ENCODE measurements at places on chromosomes 6 and 20.

GRCh38 chr6:170024940-170025339 is 265.9 kb downstream of the DLL1 start:
- no peak for DNase-seq

- DNase-seq, result no peak
Observed at GRCh38 chr6:107243471-107243870, 128.2 kb upstream of the BEND3 start.

- DNase-seq, result no peak
Observed at GRCh38 chr20:11677428-11677827, 240.3 kb upstream of the BTBD3 start.

DNA sequence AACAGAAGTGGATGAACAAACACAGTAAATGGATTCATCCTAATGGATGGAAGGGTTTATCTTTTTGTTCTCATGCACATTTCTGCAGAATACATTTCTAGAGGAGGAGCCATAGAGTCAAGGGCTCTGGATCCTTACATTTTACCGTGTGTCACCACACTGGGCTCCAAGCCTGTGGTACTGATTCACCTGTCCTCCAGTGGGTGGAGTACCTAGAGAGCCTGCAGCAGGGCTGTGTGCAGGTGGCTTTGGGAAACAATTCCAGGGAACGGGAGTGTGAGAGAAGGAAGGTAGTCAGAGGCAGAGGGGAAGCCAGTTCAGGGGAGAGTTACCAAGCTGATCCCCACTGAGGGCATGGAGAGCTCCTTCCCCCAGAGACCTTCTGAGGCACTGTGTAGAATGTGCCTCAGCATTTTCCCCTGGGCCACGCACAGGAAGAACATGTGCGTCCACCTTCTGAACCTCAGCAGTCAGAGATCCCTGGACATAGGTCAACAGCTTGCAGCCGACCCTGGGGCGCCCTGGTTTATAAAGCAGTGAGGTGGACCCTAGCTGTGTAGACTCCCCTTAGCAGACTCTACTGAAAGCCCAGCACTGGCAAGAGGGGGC is 85.3 kb upstream of the SLC22A23 start:
- DNase-seq, result no peak

DNA sequence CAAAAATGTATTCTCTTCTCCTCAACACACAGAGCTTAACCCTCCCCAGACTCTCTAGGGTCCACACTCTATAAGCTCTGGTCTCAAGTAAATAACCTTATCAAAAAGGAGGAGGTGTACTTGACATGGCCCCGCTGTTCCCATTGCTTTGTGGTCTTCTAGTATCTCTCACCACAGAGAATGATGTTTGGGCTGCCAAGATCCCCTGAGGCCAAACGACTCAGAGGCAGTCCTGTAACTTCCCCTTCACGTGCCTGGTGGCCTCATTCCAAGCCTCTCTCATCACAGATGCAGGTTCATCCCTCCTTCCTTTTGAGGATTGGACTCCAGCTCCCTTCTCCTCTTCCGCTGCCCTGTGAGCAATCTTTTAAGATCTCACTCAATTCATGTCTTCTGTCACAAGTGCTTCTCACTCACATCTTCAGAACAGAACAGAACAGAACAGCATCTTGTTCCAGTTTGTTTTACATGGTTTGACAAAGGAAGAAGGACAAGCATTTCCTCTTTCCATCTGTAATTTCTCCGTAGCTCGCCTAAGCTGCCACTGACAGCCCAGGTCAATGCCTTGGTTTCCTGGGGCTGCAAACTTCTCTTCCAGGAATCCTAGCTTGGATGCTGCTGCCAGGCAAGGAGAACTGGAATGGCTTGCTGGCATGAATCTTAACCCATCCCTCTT is 541.5 kb downstream of the CD83 start:
- no peak for DNase-seq

GRCh38 chr6:133339543-133340384 is 98.6 kb downstream of the EYA4 start:
- DNase-seq, result no peak

- no peak for DNase-seq
Observed at GRCh38 chr6:22412994-22413393, 116.2 kb upstream of the PRL start.

GRCh38 chr6:167580619-167580911 is 246.1 kb upstream of the AFDN start:
- no peak for DNase-seq

- peak; percentile 70 for DNase-seq
Observed at GRCh38 chr6:2353412-2354137, 108.2 kb upstream of the GMDS start.

- peak; percentile 72 for DNase-seq
Observed at GRCh38 chr6:3356056-3356823, 97.5 kb downstream of the PSMG4 start.

DNA sequence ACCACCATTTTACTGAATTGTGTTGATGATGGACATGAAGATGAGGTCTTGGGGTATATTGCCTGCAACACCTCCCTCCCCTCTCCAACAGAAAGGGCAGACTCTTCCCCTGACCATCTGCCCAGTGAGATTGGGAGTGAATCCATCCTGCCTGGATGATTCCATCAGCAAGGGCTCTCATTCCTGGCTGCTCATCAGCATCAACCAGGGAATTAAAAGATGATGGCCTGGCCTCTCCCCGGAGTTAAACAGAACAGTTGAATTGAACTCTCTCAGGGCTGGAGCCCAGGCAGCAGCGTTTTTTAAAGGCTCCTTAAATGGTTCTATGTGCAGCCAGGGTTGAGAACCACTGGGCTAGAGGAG is 14.6 kb upstream of the MRPS18A start:
- no peak for DNase-seq

DNA sequence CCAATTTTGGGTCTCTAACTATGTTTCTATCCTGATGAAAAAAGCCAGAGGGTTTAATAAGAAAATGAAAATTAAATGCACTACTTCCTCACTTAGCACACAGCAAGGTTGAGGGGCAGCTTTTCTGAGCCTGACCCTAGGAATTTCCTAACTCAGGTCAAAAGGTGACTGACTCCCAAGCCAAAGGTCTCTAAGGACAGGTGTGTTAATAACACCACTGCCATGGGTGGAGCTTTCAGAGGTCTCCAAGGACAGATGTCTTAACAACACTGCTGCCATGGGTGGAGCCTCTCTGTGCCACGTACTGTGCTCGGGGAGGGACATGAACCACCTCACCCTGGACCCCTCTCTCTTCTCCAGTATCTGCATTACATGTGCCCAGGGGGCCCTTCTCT is 339.2 kb downstream of the PRKN start:
- no peak for DNase-seq

DNA sequence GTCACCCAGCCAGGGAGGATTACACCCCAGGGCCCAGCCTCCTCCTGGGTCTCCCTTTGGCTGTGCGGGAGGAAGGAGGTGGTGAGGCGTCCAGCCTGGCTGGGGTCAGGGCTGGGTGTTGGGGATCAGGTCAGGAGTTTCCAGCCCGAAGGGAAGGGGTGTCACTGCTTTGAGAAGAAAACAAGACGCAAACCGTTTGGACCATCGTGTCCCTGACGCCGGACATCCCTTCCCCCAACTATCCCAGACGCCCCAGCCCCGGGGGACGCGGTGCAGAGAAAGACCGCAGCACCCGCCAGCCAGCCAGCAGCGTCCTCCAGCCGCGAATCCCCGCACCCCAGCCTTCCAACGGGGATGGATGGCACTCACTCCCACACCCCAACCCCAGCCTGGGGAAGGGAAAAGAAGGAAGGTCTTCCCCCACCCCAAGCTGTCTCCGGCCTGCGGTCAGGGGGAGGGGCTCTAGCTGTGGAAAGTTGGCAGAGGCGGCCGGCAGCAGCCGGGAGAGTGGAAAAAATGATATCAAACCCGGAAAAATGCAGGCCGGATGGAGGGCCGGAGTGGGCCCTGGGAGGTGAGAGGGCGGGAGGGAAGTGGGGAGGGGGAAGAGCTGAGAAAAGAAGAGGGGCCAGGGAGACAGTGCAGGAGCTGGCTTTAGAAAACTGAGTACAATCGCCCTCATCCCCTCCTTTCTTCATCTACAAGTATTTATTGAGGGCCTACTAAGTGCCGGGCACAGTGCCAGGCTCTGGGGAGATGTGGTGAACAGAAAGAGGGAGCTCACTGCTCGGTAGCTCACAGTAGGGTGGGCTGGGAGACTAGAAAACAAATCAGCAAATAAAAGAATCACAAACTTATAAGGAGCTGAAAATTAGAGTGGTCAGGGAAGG is 10.6 kb downstream of the REM1 start:
- DNase-seq, result no peak

GRCh38 chr6:20610636-20611370 is 76.5 kb downstream of the CDKAL1 start:
- DNase-seq, result no peak

DNA sequence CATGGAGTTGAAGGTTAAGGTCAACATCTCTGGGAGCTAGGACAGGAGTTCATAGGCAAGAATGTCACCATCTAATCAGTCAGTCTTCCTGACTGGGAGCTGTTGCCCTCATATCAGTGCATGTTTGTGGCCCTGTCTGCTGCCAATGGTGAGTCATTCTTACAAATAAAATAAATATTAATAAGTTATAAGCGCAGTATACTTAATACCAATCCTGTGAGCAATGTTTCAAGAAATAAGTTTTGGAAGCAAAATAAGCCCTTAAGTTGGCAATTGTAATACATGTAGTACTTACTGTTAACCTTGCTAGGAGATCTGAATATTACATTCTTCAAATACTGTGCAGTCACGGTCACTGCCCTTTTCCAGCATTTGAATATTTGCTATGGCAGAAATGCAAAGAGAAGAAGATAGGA is 20.2 kb upstream of the MDGA1 start:
- no peak for DNase-seq

GRCh38 chr20:22449188-22449973 is 135.0 kb downstream of the FOXA2 start:
- DNase-seq, result no peak

DNA sequence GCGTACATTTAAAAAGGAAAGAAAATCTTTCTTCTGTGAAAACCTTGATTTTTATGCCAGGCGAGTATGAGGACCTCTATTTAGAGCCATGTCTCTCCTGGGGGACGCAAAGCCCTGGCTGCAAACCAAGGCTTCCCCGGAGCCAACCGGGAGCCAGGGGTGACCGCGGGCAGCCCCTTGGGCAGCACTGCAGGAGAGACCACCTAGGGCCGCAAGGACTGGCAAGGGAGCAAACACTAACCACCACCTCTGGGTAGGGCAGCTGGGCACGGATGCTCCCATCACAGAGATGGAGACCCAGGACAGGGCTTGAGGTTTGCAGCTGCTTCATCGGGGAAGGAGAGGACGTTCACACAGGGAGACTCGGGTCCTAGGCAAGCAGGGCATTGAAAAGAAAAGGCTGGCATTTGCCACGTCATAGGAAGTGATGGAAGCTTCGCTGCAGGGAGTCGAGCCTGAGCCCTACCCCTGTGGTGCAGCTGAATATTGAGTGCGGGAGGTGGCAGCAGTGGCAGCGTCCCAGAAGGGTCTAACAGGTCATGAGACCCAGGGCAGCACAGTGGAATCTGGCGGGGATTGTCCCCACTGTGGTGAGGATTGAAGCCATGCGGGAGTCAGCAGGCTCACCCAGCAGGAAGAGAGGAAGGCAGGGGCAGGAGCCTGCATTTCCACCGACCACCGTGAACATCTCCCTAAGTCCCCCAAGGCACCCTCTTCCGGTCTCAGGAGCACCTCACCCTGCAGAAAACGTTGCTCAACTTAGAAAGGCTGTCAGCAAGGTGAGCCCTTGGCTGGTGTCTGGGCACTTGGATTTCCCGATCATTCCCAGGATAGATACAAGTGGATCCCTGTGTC is 156.2 kb upstream of the CST7 start:
- no peak for DNase-seq

DNA sequence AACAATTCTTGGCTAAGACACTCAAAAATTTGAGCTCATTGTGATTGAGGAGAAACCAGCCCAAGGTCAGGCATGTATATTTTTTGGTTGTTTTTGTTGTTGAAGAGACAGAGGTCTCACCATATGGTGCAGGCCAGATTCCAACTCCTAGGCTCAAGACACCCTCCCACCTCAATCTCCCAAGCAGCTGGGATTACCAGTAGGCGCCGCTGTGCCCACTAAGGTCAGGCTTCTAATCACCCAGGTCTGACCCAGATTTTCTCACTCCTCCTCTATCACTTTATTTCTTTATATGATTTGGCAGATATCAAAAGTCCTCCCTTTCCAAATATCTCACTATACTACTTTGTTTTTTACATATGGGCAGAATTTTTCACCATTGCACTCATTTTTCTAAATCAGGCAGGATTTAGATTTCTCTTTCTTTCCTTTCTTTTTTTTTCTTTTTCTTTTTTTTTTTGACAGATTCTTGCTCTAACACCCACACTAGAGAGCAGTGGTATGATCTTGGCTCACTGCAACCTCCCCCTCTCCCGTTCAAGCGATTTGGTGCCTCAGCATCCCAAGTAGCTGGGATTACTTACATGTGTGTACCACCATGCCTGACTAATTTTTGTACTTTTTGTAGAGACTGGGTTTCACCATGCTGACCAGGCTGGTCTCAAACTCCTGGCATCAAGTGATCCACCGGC is 1.7 kb upstream of the C6orf141 start:
- DNase-seq, result no peak

GRCh38 chr6:116533233-116533957 is 12.1 kb downstream of the TRAPPC3L start:
- DNase-seq, result no peak

DNA sequence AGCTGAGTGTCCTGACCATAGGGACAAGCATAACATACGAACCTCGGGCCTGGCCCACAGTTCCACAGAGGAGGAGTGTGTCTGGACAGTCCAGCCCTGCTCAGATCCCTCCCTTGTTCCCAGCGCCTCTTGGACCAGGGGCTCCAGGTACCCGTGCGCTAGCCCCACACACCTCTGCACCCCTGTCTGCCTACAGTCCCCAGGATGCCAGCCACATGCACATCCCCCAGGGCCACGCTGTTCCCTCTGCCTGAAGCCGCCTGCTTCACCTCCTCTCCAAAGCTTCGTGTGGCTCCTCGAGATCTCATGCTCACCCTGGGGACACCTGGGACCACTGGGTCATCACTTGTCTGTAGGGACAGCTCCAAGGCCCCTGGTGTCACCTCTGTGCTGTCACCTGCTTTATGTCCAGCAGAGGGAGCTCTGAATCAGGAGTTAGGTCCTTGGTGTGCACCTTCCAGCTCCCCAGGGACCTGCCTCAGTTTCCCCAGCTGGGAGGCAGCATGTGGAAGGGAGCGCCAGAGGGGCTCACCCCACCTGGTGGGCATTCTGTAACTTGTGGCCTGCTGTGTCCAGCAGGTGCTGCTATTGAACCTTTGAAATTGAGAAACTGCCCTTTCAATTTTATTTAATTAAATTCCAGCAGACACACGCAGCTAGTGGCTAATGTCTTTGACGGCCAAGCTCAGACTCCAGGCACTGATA is 7.3 kb upstream of the YTHDF1 start:
- peak; percentile 77 for DNase-seq

DNA sequence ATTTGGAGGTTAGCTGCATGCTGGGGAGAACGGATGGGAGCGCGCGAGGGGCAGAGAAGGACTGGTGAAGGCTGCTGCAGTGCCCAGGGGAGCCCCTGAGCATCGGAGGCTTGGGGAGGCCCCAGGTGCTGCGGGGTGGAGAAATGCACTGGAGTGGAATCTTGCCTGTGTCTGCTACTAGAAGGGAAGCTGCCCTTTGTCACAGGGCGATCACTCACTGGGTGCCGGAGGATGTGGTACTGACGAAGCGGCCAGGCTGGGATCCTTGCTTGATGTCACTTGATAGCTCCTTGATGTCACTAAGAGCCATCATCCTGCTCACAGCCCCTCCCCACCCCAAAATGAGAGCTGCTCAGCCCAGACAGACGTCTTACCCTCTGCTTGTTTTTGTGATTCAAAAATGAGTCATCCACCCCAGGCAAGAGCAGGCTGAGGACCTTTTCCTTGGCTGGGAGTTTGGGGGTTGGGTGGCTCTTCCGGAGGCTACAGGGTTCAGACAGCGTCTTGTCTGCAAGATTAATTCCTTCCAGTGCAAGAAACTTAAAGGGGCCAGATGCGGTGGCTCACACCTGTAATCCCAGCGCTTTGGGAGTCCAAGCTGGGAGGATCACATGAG is 62.6 kb upstream of the PMEPA1 start:
- DNase-seq, result no peak

Data from head of caudate nucleus (tissue), 42 donors.